HCT116 (cell line): ENCODE measurements at places on chromosomes 1 and 21. TPM values are rescaled to one million over a fixed set of nuclear protein-coding genes. Genes with fewer than 3 reads are reported as not detected.

The LRRC71 gene
- not detected for total RNA-seq

GRCh38 chr1:78367700-78368099 is 123.1 kb upstream of the PTGFR start:
- no peak for DNase-seq

GRCh38 chr1:167501515-167502191 is 16.7 kb downstream of the CD247 start:
- no peak for DNase-seq

DNA sequence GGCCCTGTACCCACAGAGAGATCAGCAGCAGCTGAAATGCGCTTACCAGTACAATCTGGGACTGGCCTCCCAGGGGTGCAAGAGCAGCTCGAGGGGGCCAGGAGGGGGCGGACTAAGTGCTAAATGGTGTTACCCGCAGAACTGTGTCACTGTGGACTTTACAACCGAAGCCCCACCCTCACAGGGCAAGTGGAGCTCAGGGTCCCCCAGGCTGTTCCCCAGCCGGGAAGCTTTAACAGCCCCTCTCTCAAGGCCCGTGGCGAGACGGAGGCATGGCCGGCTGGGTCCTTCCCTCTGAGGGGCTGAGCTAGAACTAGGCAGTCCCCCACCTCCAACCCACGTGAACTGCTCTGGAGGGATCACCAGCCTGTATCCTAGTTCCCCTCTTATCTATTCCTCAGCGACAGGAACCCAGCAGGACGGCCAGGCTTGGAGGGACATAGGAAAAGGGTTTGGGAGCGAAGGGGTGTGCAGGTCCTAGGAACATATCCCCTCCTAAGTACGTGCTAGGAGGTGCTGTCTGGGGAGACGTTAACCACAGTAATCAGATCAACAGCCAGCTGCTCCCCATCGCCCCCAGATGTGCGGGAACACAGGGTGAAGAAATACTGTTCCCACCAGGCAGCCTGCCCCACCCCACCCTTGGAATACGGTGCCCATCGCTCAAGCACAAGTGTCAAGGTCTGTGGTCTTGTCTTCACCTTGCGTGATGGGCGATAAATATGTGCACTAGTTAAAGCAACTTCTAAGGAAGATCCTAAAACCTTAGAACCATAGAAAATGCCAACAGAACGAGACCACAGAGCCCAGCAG is 24.4 kb downstream of the ZBTB17 start:
- no peak for DNase-seq
